ENCODE measurements at places on chromosomes 6 and 20.

DNA sequence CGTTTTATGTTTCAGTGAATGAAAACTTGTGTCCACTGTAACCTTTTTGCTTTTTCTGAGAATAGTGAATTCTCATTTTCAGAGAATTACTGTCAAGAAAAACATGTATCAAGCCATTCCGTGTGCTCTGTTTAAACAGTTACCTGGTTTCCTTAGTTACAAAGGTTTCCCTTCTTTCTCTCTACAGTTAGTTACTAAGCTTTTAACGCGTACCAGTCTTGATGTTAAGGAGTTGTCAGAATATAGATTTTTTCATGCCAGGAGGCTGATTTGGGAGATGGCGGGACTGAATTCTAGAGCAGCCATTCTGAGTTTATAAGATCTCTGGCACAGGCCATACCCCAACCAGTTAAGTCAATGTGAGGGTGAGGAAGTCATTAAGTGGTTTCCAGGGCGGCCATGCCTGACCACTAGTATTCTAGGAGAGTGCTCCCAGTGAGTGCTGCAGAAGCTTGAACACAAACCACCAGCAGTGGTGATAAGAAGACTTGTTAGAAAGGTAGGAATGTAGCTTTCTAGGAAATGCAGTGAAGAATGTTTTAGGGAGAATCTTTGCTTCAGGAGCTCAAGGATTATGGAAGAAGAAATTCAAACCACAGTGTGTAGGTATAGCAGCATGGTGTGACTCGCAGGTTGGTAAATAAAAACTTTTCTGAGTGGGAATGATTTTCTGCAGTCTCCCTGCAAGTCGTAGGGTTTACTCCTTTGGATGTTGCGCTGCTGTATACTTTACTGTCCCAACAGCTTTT, 112.9 kb downstream of the JARID2 start:
- peak; percentile 21 for DNase-seq

- DNase-seq = no peak
These were observed 19.1 kb upstream of the PANK2 start for GRCh38 chr20:3869839-3870634.

DNA sequence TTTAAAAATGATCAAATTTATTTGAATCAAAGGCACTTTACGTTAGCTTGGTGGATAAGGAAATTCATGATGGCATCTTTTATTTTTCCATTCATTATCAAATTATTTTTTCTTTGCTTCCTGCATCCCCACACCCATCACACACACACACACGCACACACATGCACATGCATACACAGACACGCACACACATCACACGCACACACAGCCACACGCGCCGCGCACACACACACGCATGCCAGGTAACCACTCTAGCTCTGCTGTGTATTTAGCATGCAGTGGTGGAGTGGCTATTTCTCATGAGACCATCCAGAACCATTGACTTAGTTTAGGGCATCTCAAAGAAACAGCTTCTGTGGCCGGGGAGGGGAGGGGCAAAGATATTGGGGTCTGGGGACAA, 47.0 kb downstream of the GNAS start:
- no peak for DNase-seq

GRCh38 chr6:35919827-35920751, 809 bp downstream of the SRPK1 start:
- peak; percentile 39 for DNase-seq

Data from fibroblast of skin of right quadriceps (primary cell).